Mucosa of descending colon (tissue), 3 donors: ENCODE measurements at places on chromosomes 11 and 22. TPM values are rescaled to one million over a fixed set of nuclear protein-coding genes. Genes with fewer than 3 reads are reported as not detected.

The MS4A4E gene
- 1.3 TPM for total RNA-seq

- DNase-seq = no peak
Observed at GRCh38 chr11:11284481-11284880, 68.6 kb downstream of the CSNK2A3 start.

DNA sequence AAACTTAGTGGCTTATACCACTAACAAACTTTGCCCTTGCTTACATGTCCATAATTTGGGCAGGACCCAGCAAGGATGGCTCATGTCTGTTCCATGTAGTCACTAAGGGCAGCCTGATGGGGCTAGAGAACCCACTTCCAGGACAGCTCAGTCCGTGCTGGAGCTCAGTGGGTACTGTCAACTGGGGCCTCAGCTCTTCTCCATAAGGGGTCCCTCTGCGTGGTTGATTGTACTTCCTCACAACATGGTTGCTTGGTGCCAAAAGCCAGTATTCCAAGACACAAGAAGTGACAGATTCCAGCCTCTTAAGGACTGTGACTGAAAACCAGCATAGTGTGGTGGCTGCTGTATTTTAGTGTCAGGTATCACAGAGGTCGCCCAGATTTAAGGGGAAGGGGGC is 675.2 kb downstream of the TBC1D22A start:
- DNase-seq = no peak

DNA sequence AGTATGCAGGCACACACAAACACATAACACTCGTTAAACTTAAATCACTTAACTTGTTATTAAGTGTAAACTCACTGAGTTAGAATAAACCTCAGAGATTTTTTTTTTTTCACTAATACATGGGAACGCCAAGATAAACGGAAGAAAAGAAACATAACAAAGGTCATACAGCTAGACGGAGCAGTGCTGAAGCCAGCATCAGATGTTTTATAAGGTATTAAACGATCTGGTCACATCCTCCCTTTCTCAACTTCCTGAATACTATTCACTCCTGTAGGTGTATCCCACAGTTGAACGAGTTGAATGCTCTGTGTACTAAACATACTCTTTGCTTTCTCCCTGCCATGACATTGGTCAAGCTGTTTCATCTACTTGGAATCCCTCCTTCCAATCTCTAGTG is 212.0 kb downstream of the SWAP70 start:
- DNase-seq = no peak

GRCh38 chr11:24400059-24400665 is 96.7 kb upstream of the LUZP2 start:
- no peak for DNase-seq

DNA sequence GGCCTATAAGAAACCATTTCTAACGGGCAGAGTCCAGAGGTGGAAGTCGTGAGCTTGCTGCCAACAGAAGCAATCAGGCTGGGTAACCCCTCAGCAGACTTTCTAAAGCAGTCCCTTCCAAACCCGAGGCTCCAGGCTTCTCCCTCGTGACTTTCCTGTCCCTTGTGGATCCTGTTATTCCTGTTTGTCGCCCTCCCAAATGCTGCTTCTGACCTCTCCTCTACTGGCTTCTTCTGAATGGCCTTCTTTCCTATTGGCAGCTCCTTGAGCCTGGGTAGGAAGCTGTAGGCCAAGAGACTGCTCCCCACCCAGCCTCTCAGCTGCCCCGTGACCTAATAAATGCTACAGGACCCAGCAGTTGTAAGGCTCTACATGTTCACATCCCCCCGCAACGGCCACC is 35.0 kb downstream of the MAFF start:
- DNase-seq = no peak

DNA sequence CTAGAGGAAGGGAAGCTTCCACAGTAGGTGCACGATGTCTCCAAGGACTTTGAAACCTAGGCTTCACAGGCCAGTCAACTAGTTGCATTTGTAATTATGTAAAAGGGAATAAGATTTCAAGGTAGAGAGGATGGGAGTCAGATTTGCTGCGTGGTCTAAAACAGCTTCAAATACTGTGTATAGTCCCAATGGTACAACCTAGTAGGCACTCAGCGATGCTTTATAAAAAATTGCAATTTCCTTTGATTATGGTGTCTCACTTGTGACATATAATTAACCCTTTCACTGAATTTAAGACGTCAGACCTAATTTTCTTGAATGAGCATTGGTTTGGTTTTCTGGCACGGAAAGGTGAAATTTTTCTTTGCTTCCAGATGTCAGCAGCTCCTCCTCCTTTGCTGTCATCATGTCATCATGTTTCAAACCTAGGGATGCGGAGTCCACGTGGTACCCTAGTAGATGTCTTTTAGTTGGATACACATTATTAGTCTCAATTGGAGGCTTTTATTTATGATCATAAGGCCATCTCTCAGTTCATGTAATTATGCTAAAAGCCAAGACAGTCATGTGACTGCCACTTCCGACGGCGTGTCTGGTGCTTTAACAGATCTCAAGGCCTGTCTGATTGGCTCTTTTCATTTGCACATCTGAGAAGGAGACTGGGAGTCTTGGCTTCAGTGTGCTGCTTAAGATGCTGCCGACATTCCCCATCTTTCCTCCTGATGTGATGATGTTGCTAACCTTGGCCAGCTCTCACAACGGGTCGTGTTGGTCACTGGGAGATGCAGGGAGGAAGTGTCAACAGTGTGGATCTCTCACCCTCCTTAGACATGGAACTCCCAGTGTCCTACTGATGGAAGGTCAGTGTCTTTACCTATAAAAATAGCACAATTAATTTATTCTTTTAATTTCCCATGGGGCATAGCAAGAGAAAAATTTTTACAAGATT is 134.0 kb downstream of the HIPK3 start:
- DNase-seq = no peak
